ENCODE measurements at places on chromosomes 5 and 9.

DNA sequence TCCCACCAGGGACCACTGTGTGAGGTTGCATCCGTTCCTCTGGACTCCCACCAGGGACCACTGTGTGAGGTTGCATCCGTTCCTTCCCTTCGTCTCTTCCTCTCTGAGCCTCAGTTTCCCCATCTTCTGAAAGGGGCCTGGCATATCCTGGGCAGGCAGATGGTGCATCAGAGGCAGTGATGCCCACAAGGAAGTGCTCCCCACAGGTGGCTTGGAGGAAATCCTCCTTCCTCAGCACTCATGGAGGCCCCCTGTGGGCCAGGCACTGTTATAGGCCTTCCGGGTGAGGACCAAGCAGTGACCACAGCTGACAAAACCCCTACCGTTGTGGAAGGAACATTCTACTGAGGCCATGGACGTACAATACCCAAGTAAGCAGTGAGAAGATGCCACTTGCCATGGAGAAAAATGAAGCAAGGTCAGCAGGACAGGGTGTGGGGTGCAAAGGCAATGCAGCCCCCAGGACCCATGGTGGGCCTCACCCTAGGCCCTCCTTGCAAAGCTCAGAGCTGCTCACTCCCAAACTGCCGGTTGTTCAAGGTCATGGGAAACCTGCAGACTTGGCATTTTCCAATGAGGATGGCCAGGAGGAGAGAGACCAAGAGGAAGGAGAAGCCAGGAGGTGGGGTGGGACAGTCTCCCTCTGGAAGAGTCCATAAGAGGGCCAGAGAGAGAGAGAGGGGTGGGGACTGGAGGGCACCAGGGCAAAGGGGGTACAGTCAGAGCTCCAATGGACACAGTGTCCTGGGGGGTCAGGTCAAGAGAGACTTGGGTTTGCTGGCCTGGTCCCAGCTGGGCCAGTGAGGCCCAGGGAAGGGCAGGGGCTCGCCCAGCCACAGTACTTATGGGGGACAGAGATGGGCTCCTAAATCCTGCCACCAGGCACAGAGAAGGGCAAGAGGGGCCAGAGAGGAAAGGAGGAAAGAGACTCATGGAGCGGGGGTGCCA is 51.1 kb downstream of the C9orf50 start:
- DNase-seq, result no peak

DNA sequence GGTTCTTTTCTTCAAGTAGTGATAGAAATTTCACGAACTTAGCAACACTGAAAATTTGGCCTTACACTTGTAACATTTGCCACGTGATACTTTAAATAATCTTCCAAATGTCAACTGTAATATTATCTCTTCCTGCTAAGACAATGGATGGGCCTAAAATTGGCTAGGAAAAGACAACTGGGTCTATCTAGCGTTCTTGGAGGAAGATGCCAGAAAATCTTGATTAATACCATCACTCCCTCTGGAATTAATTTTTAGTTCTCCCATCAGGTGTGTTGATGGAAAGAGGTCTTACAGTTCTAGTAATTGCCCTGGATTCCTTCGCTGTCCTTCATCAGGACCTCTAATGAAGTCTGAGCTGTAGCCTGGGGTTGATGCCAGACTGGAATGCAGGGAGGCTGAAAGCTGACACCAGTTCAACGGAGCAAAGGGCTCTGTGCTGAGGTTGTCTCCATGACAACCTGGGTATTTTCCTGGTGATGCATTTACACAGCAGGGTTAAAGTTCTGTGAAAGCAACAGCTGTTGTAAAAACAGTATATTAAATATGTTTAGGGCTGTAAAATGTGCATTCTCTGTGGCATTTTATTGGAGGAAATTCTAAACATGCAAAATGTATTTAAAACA is 92.3 kb downstream of the GAS1 start:
- DNase-seq, result no peak

GRCh38 chr5:179832039-179832745 is 11.5 kb downstream of the SQSTM1 start:
- DNase-seq, result no peak

- DNase-seq, result no peak
Measured at GRCh38 chr5:55645304-55645703, 66.8 kb downstream of the SLC38A9 start.

- no peak for DNase-seq
Measured at GRCh38 chr5:131324303-131324702, 60.5 kb downstream of the CDC42SE2 start.

- no peak for DNase-seq
Measured at GRCh38 chr5:57246426-57246825, 72.6 kb downstream of the GPBP1 start.

- DNase-seq, result no peak
Measured at GRCh38 chr5:59180515-59180914, 597.6 kb downstream of the RAB3C start.

DNA sequence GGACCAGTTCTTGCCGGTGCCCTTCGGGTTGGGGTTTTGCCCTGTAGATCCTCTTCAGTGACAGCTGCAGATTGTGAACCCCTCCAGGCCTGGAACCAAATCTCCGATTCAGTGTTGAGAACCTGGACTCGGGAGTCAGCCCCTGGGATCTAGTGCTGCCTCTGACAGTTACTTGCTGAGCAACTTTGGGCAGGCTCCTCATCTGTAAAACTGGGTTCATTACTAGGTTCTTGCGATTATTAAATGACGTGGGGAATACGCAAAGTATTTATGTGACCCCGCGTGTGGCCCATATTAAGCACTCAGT is 600 bp downstream of the ERCC6L2 start:
- DNase-seq, result no peak

DNA sequence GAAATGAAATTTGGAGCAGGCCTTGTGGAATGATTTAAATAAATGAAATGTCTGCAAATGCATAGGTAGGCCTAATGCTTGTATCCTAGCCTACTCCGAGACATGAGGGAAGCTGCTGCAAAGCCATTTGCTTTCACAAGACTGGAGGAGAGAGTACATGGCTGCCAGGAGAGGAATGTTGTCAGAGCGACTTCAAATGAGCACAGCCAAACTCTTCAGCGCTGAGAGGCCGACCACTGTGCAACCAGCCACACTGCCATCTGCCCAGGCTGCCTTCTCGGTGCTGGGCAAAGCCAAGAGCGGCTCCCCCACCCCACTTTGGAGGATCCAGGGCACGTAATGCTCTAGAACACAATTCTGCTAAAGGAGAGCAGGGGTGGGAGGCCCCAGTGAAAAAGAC is 122.6 kb downstream of the RASEF start:
- no peak for DNase-seq

DNA sequence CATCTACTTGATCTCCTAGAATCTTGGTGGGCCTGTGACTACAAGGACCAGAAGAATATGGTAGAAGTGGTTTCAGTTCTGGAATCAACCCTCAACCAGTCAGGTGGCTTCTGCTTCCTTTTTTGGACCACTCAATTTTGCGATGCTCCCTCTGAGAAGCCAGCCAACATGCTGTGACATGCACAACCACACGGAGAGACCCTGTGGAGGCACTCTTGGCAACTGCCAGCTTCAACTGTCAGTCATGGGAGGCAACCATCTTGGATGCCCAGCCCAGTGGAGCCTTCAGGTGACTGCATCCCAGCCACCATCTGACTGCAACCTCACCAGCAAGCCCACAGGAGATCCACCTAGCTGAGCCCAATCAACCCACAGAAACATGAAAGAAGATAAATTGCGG is 137.3 kb downstream of the FAM114A2 start:
- no peak for DNase-seq

GRCh38 chr5:12095808-12096281 is 191.6 kb upstream of the CTNND2 start:
- no peak for DNase-seq

DNA sequence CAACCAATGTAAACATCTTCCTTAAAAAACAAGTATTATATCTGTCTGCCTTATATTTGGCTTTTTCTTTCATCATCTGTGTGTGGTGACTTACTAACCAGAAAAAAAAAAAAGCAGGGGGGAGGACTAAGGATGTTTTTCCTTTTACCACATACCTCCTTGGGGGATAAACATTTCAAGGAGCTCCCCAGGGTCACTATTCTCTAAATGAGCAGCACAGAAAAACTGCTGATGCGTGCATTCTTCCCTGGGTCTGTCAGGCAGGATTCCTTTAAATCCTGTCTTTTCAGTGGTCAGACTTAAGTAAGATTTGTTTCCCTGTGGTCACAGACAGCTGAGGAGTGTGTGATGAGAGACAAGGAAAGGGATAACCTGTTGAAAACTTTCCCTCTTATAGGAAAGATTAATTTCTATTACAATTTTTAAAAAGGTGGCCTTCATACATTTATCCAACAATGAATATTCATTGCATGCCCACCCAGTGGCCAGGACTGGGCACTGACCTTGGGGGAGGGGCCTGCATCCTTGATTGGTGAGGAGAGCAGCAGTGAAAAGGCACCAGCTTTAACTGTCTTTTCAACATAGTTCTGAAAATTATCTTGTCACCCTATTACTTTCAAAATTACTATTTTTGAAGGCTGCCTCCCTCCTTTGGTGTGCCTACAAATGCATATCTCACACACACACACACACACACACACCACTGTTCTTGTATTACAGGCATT is 123.1 kb downstream of the TLE4 start:
- DNase-seq, result no peak

DNA sequence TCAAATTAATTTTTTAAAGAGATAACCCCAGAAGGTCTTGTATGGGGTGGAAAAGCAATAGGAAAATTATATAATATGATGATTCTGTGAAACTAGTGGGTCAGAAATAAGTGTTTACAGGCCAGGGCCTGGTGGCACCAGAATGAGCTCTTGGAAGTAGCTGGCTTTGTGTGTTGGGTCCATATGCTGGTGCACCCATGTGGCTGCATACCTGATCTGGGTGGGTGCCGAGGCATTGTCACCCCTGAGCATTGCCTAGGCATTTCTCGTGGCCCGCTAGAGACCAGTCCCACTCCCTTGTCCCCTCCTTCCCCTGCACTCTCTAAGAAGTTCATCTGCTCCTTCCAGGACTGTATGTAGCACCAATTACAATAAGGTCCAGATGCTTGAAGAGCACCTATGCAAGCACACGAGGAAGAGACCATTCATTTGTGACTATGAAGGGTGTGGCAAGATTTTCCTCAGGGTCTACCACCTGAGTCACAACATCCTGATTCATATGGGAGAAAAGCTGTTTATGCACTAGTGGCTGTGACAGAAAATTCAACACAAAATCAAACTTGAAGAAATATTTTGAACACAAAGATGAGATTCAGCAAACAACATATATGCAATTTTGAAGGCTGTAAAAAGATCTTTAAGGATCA is 19.8 kb upstream of the IL33 start:
- DNase-seq, result no peak

- DNase-seq, result no peak
Measured at GRCh38 chr5:137761566-137761965, 7.4 kb upstream of the HNRNPA0 start.

DNA sequence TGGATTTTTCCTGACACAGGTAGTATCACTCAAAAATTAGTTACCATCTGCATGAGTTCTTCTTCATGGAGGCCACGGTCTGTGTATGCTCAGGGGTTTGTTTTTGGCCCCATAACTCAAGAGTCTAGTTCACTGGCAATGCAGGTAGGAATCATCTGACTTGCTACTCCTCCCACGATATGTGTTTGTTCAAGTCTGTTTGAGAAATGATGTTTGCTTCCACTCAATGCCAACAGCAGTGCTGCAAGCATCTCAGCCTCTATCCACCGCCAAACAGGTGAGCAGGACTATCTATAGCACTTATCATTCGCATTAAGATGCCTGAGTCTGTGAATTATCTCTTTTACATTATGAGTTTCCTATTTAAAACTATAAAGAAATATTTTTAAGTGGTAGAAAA is 264.8 kb upstream of the PTGER4 start:
- DNase-seq, result no peak

DNA sequence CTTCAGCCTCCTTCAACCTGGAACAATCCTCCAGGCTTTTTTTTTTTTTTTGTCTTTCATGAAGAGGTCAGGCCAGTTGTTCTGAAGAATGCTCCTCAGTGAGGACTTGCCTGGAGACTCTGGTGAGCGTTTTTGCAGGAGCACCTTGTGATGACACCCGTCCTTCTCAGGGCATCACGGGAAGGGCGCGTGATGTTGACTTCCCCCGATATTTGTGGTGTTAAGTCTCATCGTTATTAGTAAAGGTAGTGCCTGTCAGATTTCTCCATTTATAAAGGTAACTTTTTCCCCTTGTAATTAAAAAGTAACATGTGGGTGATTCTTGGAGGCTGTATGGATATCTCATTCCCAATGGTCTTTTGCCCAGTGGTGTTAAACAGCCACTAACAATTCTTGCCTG is 11.1 kb upstream of the PSMB7 start:
- DNase-seq, result no peak

GRCh38 chr5:127950707-127951391 is 132.7 kb upstream of the SLC12A2 start:
- peak; percentile 41 for DNase-seq

DNA sequence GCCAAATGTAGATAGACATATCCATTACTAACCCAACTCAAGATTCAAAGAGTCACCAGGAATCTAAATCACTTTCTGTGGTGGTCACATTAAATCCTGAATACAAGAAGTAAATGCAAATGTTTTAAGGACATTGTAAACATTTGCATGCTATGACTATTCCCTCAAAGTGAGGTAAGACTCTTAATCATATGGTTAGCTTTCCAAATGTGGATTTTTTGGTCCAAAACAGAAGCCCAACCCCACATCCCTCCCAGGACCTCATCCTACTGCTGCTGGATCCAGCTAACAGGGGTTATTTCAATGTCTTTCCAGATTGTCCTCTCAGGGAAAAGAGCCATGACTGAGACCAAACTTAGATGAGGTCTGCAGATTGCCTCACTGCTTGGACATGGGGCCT is 228.1 kb upstream of the PANK3 start:
- DNase-seq, result no peak

DNA sequence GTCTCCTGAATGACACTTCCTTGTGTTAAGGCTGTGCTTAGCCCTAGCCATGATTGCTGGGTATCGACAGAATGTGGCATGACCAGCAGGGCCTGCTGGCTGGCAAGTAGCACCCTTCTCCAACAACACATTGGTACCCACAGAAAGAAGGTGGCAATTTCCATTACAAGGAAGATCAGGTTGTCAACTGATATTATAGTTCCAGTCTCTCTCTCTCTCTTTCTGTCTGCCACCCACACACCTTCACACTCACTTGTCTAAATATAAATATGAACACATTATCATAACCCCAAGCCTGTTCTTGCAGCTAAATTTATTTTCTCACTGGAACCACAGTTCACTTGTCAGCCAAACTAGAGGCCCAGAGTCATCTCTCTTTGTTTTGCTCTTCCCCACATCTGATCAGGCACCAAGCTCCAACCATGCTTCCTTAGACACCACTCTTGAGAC is 408.1 kb upstream of the PIK3R1 start:
- DNase-seq, result no peak

DNA sequence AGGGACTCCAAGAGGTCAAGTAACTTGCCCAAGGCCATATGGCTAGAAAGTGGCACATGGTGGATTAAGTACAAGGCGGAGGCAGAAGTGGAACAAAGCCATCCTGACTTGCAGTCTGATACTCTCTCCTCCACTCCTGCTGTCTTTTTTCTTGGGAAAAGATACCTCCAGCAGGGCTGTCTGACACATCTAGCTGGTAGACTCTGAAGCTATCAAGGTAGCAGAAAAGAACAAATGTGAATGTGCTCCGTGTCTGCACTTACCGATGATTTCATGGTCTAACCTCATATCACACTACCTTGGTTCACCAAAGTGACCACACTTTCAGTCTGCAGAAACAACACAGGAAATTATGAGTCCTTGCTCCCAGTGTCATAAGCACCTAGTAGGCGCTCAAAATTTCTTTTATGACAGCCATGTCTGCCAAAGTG is 284.8 kb downstream of the CRB2 start:
- no peak for DNase-seq

GRCh38 chr9:79928661-79929223 is 357.0 kb downstream of the TLE4 start:
- DNase-seq, result no peak
